ENCODE measurements at places on chromosomes 2 and 18.

DNA sequence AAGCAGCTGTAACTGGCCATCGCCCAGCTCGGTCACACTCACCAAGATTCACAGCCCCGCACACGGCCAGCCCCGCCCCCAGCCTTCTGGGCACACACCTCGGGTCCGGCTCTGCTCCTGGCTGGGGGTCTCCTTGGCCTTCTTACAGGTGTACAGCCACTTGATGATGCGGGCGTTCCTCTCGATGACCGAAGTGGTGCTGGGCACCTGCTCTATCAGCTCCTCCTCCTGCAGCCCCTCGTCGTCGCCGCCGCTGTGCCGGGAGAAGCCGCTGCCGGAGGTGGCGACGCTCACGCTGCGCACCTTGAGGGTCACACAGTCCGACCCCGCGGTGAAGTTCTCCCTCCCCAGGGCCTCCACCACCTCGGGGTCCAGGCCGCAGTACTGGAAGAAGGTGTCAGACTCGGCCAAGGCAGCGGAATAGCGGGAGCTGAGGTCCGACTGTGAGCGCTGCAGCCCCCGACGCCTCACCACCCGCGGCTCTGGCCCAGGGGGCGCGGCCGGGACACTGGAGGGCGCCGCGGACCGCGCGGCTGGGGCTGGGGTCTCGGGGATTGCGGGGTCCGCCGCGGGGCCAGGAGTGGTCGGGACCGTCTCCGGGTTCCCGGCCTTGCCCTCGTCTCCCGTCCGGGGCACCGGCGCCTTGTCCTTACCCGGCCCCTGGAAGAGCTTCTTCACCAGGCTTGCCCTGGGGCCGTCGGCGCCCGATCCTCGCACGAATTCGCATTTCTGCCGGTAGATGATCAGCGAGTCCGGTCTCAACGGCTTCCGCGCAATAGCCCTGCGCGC, 769 bp downstream of the FAM110C start:
- no peak for DNase-seq

- no peak for DNase-seq
Measured at GRCh38 chr2:207448006-207448405, 81.8 kb upstream of the CREB1 start.

DNA sequence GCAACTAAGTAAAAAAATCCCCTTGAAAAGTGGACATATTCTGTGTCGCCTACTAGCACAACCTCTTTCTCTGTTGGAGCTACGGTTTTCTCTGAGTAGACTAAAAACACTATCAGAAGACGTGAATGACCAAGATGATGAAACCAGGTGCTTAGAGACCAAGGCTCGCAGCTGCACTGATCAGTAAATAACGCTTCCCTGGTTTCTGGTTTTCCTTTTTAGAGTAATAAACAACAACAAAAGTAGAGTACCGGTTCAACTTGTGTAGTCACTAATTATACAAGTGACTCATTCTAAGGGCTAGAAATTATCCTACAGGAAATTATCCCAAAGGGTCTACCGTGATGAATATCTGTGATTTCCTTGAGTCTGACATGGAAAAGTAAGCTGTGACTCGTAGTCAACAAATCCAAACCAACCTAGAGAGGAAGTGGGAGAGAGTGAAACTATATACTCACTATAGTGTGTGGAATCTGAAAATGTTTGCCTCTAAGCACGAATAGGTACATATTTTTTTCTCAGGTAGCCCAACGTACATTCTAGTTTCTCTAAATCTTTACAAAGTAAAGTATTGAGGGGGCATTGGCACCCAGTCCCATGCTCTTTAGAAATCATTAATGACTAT, 17.8 kb downstream of the RASGRP3 start:
- DNase-seq: no peak

GRCh38 chr2:121196849-121197155, 88.2 kb downstream of the TFCP2L1 start:
- DNase-seq: no peak

DNA sequence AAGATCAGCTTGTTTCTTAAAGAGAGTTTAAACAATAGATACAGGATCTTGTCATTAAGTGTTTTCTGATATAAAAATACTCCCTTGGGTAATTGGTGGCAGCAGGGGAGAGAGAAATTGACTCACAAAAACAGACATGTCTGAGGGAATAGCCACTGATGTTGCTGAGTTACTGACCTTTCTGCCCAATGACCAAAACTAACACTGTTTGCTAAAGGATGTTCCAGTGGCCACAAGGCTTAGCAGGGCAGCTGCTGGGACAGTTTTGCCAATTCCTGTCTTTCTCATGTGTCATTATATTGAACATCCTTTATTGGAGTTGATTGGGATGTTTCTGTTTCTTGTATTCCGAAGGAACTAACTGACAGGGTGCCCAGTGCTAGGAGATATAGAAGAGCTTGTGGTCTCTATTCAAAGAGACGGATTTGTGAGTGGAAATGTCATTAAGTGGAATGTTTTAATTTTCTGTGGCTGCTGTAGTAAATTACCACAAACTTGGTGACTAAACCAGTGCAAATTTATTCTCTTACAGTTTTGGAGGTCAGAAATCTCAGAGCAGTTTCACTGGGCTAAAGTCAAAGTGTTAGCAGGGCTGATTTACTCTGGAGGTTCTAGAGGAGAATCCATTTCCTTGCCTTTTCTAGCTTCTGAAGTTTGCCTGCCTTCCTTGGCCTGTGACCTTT, 124.8 kb upstream of the RMDN2 start:
- no peak for DNase-seq

GRCh38 chr2:68125821-68126220, 31.9 kb upstream of the PNO1 start:
- no peak for DNase-seq

- DNase-seq: no peak
Measured at GRCh38 chr2:223920109-223920508, 25.0 kb downstream of the WDFY1 start.

GRCh38 chr2:191363267-191363666, 118.1 kb downstream of the MYO1B start:
- no peak for DNase-seq

GRCh38 chr2:225064928-225065327, 22.7 kb upstream of the DOCK10 start:
- no peak for DNase-seq
